Upper lobe of left lung (tissue), 6 donors: ENCODE measurements at places on chromosomes 6 and 20.

- no peak for DNase-seq
These were observed 234.7 kb upstream of the SASH1 start for GRCh38 chr6:148107911-148108310.

- no peak for DNase-seq
These were observed 31.2 kb upstream of the RPS6KA2 start for GRCh38 chr6:166658115-166658791.

- DNase-seq = no peak
These were observed 85.1 kb upstream of the PTPN1 start for GRCh38 chr20:50425076-50425475.

DNA sequence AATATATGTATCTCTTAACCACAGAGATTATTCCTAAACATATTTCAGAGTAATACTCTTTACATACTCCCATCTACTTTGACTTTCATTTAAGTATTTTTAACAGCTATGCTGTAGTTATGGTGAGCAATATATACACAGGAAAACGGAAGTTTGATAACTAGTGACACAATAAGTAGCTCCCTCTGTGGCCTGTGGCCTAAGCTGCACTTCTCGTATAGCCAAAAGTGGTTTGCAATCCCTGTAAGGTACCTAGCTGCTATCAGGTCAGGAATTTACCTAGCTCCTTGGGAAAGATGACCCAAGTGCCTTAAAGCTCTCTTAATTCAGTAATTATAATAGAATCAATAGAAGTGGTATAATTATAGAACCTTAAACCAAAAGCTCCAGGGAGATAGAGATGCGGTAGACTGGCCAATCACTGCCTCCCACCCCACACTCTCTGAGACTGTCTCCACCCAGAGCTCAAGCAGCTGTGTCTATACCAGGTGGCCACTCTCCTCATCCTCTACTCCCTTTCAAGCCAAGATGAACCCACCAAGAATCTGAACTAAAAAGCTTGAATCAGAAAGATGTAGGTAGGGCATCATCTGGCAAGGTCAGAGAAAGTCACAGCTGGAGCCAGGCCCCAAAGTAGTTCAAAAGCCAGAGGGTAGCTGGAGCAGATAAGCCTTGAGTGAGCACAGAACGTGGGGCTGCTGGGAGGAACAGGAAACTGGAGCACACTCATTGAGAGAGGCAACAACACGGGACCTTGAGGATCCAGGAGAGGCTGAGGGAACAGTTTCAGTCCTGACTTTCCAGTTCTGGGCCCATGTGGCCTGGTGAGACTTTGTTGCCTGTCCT lies 84.9 kb upstream of the ASF1A start:
- no peak for DNase-seq
